ENCODE measurements at places on chromosomes 13 and 19.

DNA sequence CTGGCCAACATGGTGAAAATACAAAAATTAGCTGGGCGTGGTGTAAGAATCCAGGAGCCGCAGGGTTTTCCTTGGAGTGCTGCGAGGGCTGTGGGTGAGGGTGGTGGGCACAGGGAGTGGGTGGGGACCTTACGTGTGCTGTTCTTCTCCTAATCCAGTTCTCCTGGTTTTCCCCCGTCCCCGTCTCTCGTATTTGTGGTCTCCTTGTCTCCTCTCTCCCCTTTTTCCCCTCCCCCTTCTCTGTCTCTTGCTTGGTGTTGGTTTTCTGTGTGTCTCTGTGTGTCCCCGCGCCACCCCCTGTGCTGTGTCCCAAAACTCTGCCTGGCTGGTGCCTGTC lies 1.7 kb downstream of the SELENOW start:
- no peak for DNase-seq

DNA sequence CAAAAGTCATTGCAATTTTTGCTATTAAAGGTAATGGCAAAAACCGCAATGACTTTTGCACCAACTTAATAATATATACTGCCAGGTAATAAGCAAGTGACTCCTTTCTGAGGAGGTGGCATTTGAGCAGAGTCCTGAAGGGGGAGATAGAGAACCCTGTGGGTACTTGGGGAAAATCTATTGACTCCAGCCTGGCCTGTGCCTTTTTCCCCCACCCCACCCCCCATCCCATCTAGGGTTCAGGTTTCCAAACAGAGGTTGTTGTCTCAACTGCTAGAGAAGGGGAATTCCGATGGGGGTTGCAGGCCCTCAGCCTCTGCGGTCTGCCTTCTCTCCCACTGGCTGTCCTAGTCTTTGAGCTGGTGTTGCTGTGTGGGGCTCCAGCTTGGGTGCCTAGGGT lies 11.5 kb downstream of the S1PR2 start:
- no peak for DNase-seq

GRCh38 chr13:88908961-88909441 lies 1237.8 kb downstream of the SLITRK5 start:
- DNase-seq: no peak

DNA sequence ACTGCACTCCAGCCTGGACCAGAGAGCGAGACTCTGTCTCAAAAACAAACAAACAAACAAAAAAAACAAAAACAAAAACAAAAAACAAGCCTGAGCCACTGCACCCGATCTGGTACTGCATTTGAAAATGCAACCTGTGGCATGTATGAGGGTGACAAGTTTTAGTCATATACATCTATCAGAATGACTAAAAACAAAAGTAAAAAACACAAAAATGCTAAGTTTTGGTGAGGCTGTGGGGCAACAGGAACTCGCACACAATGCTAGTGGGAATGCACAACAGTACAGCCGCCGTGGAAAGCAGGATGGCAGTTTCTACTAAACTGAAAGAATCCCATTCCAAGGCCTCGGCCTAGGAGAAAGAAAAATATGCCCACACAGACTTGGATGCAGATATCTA lies 7.8 kb downstream of the EBPL start:
- DNase-seq: no peak

- no peak for DNase-seq
Observed at GRCh38 chr13:67223742-67224141, 6.4 kb downstream of the PCDH9 start.

- DNase-seq: no peak
Observed at GRCh38 chr19:42653841-42654240, 59.1 kb upstream of the CEACAM8 start.

- no peak for DNase-seq
Observed at GRCh38 chr19:33646306-33646705, 24.6 kb downstream of the CHST8 start.

- peak; percentile 93 for DNase-seq
Observed at GRCh38 chr19:13846557-13847406, 30.2 kb upstream of the NANOS3 start.

- DNase-seq: no peak
Observed at GRCh38 chr13:61728471-61728870, 312.8 kb upstream of the PCDH20 start.

- no peak for DNase-seq
Observed at GRCh38 chr13:50893211-50893852, 16.3 kb upstream of the RNASEH2B start.

- no peak for DNase-seq
Observed at GRCh38 chr13:59834801-59835200, 328.9 kb downstream of the DIAPH3 start.

GRCh38 chr13:85137516-85137915 lies 661.7 kb downstream of the SLITRK6 start:
- no peak for DNase-seq

DNA sequence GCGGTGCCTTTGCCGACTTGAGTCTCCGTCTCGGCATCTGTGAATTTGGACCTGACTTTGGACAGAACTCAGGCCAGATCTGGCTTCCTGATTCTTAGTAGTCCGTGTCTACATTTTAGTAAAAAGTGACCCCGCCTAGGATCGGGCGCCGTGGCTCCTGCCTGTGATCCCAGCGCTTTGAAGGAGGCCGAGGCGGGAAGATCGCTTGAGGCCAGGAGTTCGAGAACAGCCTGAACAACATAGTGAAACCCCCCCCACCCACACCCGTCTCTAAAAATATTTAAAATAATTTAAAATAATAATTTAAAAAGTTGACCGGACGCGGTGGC lies 849 bp upstream of the TCF3 start:
- DNase-seq: no peak

DNA sequence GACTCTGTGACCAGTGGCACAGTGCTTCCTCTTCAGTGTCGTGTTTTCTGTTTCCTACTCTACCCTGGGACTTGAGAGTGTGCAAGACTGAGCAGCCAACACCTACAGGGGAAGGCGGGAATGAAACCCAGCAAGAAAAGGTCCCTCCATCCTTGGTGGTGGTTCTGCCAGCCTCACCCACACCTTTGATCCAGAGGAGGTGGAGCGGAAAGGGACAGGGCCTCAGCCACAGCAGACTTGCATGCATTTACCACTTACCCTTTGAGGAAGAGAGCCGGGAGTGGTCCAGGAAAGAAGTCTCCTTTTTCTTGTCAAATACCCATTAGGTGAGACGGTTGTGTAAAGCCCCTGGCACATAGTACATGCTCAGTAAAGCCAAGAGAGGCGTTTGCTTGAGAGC lies 164.8 kb upstream of the ZNF536 start:
- DNase-seq: no peak

DNA sequence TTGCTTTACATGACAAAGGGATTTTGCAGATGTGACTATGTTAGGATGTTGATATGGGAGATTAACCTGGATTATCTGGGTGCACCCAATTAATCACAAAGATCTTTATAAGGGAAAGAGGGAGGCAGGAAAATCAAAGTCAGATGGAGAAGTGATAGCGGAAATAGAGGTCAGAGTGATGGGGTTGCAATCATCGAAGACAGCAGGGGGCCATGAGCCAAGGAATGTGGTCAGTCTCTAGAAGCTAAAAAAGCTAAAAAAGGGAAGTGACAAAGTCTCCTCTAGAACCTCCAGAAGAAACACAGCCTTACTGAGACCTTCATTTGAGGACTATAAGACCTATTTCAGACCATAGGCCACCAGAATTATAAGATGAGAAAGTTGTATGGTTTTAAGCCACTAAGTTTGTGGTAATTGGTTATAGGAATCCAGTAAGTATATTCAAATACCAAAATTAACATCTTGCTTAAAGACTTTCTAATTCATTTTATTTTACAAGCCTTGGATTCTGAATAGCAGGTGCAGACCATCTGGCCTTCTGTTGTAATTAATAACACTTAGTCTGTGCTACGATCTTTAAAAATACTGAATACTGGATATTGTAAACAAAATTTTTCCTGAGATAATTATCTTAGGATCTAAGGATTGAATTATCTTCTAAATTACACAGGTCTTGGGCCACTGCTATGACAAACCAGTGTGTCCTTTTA lies 493.4 kb upstream of the PCDH20 start:
- DNase-seq: no peak

- peak; percentile 99 for DNase-seq
Observed at GRCh38 chr19:56671613-56671994, at the start of gene ZNF835. Gene ZNF835 (minus strand): TSS chr19:56671757. CDS start chr19:56665198, 6,559 bp downstream.

GRCh38 chr13:61170856-61171255 lies 244.8 kb downstream of the PCDH20 start:
- DNase-seq: no peak

GRCh38 chr19:37505958-37506386 lies 767 bp upstream of the ZNF793 start:
- no peak for DNase-seq

GRCh38 chr13:104057861-104058260 lies 991.6 kb upstream of the SLC10A2 start:
- no peak for DNase-seq

Measured in Right ventricle myocardium superior (tissue), 1 donor.